ENCODE measurements at places on chromosomes 2 and 18. TPM values are rescaled to one million over a fixed set of nuclear protein-coding genes. Genes with fewer than 3 reads are reported as not detected.

IL1RL1 gene
- total RNA-seq = 53.3 TPM

ECEL1 gene
- not detected for total RNA-seq

RAB6C gene
- total RNA-seq = under 0.01 TPM

DSG2 gene
- 557 TPM for total RNA-seq

IL1F10 gene
- 0.34 TPM for total RNA-seq

TBR1 gene
- not detected for total RNA-seq

ANKRD36B gene
- total RNA-seq = 23.4 TPM

C2orf42 gene
- total RNA-seq = 22.4 TPM

LAMA3 gene
- total RNA-seq = 859 TPM

ABCG5 gene
- not detected for total RNA-seq

ALPG gene
- not detected for total RNA-seq

MSH6 gene
- total RNA-seq = 40.6 TPM

SKOR2 gene
- not detected for total RNA-seq

CYTIP gene
- not detected for total RNA-seq

COL6A3 gene
- total RNA-seq = under 0.01 TPM

SCYGR4 gene
- not detected for total RNA-seq

FAM124B gene
- total RNA-seq = not detected

DSC3 gene
- 394 TPM for total RNA-seq

CNDP1 gene
- not detected for total RNA-seq

RNF125 gene
- 1.7 TPM for total RNA-seq

CROCC2 gene
- not detected for total RNA-seq

UGT1A8 gene
- 0.14 TPM for total RNA-seq

NCKAP5 gene
- 5.2 TPM for total RNA-seq

DPP4 gene
- 5.5 TPM for total RNA-seq
